ENCODE measurements at places on chromosomes 11 and 22.

GRCh38 chr11:114228435-114229411 is 67.5 kb upstream of the NNMT start:
- DNase-seq = no peak

- peak; percentile 10 for DNase-seq
Observed at GRCh38 chr11:78138694-78139421, 568 bp downstream of the ALG8 start.

DNA sequence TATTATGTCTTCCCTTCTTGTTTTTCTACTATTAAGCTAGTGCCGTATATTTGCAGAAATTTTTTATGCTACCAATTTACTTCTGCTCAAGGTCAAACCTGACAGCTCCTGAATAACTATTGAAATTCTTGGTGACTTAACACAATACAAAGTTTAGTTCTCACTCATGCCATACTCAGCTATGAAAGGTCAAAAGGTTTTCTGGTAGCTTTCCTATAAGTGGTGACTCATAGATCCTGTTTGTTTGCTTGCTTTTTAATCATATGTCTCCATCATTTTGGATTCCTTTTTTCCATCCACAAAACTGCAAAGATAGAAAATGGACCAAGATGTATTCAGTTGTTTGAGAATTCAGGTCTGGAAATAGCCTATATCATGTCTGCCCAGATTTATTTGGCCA is 855.8 kb upstream of the LRRC4C start:
- DNase-seq = no peak

- DNase-seq = no peak
Observed at GRCh38 chr11:75703695-75704237, 13.9 kb upstream of the MOGAT2 start.

DNA sequence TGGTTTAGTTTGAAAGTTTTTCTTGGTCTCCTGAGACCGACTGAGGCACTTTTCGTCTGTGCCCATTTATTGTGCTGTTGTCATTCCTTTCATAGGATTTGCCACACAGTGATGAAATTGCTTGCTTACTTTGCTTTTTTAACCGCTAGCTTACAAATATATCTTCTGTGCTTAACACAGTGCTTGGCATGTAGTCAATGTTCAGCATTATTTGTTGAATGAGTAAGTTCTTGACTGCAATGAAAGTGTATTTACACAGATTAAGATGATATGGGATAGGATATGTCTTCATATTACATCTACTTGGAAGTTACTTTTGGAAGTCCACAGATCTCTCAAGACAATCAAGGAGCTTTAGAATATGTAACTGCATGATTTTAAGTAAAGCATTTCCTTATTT is 91.2 kb downstream of the GRIA4 start:
- no peak for DNase-seq

GRCh38 chr11:30025396-30026139 is 8.7 kb upstream of the KCNA4 start:
- no peak for DNase-seq

- no peak for DNase-seq
Observed at GRCh38 chr11:61460474-61460881, 30.6 kb downstream of the SDHAF2 start.

Data from stimulated activated CD8-positive, alpha-beta memory T cell treated with anti-CD3 and anti-CD28 coated beads, Interleukin-15, amount 100 ng/mL, for 48 hours (primary cell).